ENCODE measurements at places on chromosomes 12 and 14. TPM values are rescaled to one million over a fixed set of nuclear protein-coding genes. Genes with fewer than 3 reads are reported as not detected.

PRR13 gene
- total RNA-seq = 331 TPM

DCN gene
- total RNA-seq = 79.0 TPM

PSEN1 gene
- total RNA-seq = 76.4 TPM

KRT83 gene
- not detected for total RNA-seq

MYF5 gene
- not detected for total RNA-seq

BATF gene
- 0.77 TPM for total RNA-seq

TSPAN8 gene
- total RNA-seq = 1,318 TPM

Data from colonic mucosa (tissue), 4 donors.